Activated gamma-delta T cell treated with Interleukin-2 at 50 U/mL for 16 hours (primary cell): ENCODE measurements at places on chromosomes 7 and 10.

DNA sequence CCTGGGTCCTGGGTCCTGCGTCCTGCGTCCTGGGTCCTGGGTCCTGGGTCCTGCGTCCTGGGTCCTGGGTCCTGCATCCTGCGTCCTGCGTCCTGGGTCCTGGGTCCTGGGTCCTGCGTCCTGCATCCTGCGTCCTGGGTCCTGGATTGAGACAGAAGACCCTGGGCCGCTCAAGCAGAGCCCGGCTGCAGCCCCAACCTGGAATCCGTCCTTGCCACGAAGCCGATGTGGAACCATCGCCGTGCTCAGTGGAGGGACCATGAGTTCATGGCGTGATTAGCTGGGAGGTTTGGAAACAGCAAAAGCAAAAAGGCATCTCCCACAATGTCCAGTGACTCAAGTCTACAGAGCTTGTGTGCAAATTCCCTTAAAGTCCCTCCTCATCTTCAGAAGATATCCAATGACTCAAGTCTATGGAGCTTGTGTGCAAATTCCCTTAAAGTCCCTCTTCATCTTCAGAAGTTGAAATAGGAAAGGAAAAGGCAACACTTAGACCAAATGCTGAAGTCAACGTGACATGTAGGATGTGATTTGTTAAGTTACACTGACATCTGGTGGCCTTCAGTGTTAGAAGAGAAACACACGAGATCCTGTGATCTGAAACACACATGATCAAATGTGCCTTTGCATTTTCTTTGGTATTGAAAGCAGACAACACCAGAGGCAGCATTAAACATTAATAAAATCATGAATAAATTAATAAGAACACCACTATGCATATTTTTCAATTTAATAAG is 179.9 kb downstream of the PTPRN2 start:
- no peak for DNase-seq

- no peak for DNase-seq
Measured at GRCh38 chr7:74271742-74272141, 17.5 kb upstream of the CLIP2 start.

DNA sequence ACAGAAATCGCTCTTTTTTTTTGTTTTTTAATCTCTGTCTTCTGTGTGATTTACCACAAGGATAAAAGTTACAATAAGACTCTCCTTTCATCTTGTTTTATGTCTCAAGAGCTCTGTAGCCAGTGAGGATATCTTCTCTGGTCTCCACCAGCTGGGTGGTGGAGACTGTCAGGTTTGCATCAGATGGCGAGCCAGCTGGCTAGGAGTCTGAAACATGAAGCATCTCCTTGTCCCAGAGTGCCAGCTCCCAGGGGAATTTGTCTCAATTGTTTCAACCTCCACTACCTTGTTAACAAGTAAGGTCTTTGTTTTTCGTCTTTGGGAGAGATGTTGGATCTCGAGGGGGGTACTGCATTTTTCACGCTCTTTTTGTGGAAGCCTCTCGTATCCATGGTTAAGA is 47.3 kb downstream of the FRMPD2 start:
- DNase-seq = no peak

DNA sequence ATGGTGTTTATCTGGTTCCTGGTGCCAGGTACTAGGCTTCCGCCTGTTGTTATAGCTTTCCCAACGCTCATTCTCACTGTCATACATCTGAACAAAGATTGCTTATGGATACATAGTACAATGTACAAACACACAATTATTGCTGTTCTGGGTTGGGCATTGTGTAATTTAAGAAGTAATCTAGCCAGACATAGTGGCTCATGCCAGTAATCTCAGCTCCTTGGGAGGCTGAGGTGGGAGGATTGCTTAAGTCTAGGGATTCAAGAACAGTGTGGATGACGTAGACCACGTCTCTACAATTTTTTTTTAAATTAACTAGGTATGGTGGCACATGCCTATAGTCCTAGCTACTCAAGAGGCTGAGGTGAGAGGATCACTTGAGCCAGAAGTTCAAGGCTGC is 9.3 kb upstream of the CROT start:
- no peak for DNase-seq

DNA sequence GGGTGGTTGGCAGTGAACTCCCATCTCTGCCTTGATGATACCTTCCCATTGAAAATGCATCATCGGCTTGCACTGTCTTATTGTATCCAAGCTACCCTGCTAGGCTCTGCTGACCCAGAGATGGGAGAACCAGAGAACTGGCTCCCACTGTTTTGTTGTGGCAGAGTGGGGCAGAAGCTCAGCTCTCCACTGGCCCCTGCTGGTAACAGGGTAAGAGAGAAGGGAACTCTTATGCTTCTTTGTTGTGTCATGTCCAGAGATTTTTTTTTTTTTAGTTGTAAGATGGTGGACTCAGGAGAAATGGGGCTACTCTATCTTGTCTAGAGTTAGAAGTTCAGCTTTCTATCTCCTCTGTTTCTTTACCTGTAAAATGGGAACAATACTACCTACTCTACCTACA is 100.5 kb upstream of the SDK1 start:
- DNase-seq = no peak

GRCh38 chr10:23065181-23065948 is 30.0 kb upstream of the MSRB2 start:
- no peak for DNase-seq

GRCh38 chr7:79702116-79702515 is 248.6 kb upstream of the MAGI2 start:
- no peak for DNase-seq

DNA sequence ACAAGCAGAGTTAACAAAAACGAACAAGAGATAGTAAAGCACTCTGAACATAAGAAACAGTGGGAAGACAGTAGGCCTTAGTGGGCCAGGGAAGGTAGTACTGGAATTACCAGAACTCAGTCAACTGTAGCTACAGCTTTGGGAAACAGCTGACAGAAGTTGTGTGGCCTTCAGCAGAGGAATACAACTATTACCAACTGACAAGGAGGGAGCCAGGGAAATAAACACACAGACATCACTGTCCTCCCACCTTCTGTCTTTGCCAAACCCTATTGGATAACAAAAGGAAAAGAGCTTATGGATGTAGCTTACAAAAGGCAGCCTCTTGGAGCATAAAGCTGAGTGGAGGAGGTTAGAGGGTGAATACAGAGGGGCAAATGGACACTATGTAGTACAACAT is 15.4 kb downstream of the MICU1 start:
- DNase-seq = no peak

- DNase-seq = no peak
Measured at GRCh38 chr10:118383063-118383689, 41.1 kb upstream of the FAM204A start.

DNA sequence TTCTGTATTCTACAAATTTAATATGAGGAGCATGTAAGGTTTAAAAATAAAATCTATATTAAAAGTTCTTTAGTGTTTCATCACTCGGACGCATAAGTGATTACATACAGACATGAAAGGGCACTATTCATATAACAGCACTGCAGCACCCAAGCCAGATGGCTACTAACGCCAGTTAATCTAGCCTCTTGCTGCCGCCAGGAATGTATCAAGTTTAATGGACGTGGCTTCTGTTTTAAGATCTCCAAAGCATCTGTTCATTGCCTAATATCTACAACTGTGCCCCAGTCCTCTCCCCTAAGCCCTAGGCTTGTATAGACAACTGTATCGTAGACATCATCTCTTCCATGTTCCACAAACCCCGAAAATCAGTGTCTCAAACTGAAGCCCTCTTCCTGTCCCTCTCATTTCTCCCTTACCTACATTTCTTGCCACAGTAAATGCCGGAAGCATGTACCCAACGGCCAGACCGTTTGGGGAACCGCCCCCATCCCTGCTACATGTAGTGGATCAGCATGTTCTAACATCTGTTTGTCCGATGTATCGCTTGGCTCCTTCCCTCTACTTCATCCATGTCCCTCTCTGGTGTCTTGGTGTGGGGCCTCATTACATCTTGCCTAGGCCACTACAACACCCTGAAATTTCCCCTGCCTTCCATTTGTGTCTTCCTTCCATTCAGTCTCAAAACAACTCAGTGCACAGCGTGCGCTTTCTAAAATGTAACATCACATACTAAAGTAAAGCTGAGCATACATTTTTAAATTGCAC is 147.5 kb upstream of the RSU1 start:
- DNase-seq = no peak

- no peak for DNase-seq
Measured at GRCh38 chr7:34747176-34747781, 89.3 kb downstream of the NPSR1 start.
